Cardiac fibroblast (primary cell): ENCODE measurements at places on chromosomes 2 and 18.

- peak; percentile 49 for DNase-seq
These were observed 204.3 kb upstream of the ZC3H15 start for GRCh38 chr2:186281726-186282125.

DNA sequence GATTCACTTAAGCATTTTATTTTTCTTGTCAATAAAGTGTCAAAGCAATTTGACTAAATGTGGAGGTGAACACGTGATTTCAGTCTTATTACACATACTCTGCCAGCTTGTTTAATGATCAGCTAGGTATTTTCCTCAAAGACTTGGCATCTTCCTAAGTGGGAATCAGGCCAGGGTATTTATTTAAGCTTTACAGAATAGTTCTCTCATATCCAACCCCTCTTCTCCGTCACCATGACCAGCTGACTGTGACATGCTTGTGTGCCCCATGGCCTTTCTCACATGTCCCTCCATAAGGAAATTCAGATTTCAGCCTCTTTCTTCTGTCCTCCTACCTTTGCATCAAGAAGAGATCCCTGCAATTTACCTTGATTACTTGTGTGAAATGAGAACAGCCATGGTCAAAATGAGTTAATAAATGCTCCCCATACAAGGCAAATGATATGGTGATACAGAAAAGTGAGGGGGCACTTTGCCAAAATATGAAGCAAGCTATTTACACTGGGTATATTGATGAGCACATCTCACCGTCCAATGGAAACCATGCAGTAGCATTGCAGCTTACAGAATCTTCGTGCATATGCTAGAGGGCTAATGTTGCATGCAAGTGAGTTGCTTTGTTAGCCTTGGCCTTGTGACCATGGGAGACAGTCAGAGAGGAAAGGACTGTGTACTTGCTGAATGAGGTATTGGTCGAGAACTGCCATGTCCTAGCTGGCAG, 202.2 kb downstream of the RNF152 start:
- DNase-seq: no peak

- DNase-seq: no peak
These were observed 768.2 kb downstream of the NRXN1 start for GRCh38 chr2:50263728-50264127.

DNA sequence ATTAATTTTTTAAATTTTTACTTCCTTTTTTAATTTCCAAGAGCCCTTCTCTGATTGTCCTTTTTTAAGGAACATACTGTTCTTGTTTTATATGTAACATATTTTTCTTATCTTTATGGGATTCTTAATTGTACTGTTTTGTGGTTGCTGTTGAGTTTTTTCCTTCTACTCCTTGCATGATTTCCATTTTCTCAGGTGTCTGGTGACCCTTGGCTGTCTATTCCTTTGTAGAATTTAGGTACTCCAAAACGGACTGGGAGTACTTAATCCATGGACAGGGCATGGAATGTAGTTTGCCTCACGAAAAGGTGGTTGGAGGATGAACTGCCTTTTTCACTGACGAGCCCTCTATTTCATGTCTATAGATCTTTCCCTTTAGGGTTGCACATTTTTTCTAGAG, 26.6 kb downstream of the TWSG1 start:
- DNase-seq: no peak

DNA sequence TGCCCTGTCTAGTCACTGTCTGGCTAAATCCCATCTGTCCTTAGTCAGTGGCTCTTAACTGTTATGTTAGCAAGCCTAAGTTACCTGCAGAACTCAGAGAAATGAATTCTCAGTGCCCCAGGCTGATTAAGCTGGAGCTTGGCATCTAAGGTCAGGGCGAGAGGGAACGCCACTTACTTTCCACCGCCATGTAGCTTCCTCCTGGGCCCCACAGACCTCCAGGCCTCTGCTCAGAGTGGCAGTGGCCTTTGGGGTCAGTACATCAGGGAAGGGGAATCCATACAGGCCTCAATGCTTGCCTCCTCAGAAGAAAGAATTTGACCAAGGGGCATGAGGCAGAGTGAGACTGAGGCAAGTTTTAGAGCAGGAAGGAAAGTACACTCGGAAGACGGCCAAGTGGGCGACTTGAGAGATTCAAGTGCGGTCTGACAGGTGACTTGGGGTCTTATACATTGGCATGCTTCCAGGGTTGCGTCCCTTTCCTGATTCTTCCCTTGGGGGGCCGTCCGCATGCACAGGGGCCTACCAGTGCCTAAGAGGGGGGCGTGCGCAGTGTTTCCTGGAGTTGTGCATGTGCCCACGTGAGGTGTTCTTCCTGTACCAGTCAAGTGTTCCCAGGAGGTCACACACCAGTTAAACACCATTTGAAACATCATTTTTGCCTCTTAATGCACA, 64.1 kb downstream of the EMILIN2 start:
- no peak for DNase-seq

- no peak for DNase-seq
These were observed 60.6 kb downstream of the KIF1A start for GRCh38 chr2:240759459-240759858.

GRCh38 chr2:183089192-183089851, 10.8 kb downstream of the DUSP19 start:
- DNase-seq: no peak

- DNase-seq: peak; percentile 98
These were observed 38.8 kb downstream of the PPP4R1 start for GRCh38 chr18:9575558-9575957.

GRCh38 chr2:226256237-226256636, 543.4 kb downstream of the IRS1 start:
- DNase-seq: peak; percentile 69

DNA sequence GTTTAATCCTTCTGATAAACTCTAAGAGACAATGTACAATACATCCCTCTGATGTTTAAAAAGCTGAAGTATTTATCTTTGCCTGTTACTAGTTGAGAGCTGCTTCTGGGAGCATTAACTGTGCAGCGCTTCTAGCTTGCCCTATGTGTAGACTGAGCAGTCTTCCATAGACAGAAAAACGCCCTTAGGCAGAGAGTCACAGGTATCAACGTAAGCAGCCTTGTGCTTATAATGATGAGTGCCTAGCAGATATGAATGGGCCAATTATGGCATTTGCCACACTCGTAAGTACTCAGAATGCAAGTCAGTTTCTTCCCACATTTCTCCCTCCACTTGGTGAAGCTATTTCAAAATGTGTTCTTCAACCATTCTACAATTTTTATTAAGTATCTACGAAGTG, 731.1 kb upstream of the SLC8A1 start:
- no peak for DNase-seq

DNA sequence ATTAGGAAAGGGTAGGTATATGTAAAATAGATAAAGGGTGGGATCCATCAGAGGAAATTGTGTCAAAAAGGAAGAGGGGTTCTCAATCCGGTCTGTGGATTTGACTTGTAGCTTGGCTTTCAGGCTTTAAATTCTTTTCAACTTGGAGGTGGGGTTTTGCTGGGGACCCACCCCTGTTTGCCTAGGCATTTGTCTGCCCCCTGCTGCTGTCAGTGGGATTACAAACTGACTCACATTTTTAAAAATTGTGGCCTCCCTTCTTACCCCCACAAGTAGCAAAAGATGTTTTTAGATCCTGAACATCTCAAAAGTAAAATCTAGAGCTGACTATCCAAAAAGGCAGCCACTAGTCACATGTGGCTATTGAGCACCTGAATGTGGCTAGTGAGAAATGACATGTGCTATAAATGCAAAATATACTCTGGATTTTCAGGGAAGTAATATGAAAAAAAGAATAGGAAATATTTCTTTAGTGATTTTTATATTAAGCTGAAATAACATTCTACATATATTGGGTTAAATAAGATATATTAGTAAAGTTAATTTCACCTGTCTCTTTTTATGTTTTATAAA, 178.9 kb downstream of the GFPT1 start:
- DNase-seq: no peak

GRCh38 chr2:173101687-173102086, 26.0 kb downstream of the MAP3K20 start:
- DNase-seq: peak; percentile 65

DNA sequence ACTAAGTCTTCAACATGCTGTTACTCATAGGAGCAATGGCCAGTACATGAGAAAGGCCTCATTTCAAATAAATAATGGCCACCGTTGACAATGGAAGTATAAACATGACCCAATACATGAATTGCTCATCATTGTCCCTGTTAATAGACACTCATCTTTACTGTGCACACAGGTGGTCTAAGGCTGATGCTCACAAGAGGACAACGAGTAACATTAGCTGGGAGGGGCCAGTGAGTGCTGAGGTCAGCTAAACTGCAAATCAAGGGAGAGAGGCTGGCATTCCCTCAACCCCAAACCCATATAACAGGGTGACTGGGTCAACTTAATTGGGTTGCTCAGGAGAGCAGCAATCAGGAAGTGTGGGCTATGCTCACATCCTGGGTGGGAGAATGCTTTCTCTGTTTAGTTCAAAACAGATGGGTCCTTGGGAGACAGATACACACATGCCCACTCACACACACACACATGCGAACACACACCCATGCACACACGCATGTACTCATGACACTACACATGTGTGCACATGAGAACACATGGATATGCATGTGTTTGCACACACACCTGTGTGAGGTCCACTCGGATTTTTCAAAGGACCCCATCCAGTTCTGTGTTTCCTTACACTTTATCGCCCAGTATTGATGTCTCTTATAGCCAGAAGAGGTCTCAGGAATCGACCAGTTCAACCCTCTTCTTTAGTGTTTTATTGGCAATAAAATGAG, 172.0 kb downstream of the INHBB start:
- DNase-seq: no peak

DNA sequence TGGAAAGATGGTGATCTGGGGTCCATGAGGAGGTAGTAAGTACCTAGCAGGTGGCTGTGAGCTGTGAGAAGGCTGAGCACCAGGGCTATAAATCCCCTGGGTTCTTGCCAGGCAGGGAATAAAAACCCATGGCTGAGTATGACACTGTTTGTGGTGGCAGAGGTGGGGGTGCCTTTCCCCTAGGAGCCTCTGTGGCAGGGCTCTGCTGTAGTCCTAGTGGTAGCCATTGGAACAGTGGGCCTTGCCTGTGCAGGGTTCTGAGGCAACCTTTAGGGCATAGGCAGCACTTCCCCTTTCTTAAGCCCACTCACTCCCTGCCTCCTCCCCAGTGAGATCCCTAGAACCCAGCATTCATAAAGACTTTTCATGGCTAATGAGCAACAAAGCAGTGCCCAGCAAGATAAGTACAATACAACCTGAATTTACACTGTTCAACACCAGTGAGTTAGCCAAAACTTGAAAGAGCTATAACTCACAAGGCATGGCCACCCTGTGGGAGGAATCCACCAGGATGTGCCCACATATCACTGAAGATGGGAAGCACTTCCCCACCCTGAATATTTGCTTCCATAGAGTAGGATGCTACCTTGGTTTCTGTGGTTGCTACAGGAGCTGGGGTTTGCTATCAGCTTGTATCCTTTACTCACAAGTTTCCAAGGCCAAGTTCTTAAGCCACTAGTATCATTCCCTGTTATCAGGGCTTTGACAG, 100.9 kb upstream of the NEUROD1 start:
- DNase-seq: no peak

DNA sequence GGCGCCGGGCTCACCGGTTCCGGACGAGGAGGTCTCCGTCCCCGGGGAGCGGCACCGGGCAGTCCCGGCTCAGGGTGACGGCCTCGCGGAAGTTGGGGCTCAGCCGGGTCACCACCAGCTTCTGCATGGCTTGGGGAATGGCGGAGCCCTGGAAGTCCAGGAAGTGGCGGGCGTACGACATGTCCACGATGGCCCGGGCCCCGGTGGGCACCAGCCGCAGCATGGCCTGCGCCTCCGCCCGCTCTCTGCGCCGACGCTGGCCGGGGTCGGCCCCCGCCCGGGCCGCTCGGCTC, 157 bp downstream of the PTGR3 start:
- DNase-seq: no peak
